ENCODE measurements at places on chromosomes 1 and 21.

DNA sequence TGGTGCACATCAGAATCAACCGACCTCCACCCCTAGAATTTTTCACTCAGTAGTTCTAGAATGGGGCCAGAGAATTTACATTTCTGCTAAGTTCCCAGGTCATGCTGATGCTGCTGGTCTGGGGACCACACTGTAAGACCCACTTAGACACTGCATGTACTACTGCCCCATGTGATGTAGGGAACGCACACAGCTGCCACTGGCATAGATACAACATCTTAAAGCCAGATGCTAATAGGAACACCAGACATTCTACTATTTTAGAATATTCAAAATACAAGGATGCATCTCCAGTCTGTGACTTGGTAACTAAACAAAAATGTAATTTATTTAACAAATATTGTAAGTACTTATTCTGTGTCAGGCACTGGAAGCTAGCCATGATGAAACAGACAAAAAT, 14.1 kb upstream of the ATP1B1 start:
- DNase-seq: no peak

- DNase-seq: peak; percentile 32
Measured at GRCh38 chr1:35929730-35930592, 944 bp upstream of the AGO3 start.

DNA sequence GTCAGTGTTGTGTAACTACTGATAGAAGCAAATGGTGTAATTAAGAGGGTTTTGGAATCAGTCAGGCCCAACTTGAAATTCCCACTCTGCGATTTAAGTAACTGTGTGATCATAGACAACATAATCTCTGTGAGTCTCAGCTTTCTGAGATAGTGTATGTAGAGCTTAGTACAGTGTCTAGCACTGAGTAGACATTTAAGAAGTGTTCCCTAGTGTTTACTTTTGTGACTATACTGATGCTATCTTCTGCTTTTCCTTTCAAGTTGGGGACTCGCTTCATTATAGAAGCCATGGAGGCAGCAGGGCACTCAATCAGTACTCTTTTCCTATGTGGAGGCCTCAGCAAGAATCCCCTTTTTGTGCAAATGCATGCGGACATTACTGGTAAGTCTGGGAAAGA, 147.7 kb upstream of the HOOK1 start:
- no peak for DNase-seq

DNA sequence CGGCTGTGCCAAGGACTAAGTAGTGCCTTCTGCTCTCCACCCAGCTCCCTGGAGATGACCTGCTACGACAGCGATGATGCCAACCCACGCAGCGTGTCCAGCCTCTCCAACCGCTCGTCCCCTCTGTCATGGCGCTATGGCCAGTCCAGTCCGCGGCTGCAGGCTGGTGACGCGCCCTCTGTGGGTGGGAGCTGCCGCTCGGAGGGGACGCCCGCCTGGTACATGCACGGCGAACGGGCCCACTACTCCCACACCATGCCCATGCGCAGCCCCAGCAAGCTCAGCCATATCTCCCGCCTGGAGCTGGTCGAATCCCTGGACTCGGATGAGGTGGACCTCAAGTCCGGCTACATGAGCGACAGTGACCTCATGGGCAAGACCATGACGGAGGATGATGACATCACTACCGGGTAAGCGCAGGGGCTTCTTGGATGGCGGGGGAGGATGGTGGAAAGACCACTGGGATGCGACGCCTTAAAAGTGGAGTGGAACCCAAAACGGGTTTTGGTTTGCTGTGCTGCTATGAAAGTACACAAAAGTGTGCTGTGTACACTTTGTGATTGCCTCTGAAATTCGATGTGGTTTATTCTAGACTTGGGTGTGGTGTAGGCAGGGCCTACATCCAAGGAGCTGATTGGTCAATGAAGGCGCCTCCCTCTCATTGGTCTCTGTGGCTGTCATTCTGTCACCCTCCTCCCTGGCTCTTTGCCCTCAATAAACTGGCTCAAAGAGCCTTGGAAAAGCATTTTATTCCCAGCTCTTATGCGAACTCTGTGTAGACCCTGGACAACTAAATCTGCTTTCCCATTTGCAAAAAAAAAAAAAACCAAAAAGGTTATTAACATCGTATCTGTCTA, 110.4 kb upstream of the IPO9 start:
- no peak for DNase-seq

- DNase-seq: no peak
Measured at GRCh38 chr1:46333300-46334029, 7.1 kb upstream of the NSUN4 start.

DNA sequence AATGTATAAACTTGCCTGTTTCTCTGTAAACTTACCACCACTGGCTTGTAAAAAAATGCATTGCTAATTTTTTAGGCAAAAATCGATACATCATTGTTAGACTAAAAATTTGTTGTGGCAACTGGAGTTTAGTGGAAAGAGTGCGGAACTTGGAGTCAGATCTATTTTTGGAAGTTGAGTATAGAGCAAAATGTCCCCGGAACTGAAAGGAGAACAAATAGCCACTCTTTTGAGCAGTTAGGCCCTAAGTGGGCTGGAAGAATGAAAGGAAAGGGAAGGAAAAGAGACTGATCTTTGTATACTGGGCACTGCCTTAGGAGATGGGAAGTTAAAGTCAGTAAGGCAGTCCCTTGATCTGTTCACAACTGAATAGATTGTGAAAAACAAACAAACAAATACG, 30.2 kb downstream of the OPTC start:
- no peak for DNase-seq

DNA sequence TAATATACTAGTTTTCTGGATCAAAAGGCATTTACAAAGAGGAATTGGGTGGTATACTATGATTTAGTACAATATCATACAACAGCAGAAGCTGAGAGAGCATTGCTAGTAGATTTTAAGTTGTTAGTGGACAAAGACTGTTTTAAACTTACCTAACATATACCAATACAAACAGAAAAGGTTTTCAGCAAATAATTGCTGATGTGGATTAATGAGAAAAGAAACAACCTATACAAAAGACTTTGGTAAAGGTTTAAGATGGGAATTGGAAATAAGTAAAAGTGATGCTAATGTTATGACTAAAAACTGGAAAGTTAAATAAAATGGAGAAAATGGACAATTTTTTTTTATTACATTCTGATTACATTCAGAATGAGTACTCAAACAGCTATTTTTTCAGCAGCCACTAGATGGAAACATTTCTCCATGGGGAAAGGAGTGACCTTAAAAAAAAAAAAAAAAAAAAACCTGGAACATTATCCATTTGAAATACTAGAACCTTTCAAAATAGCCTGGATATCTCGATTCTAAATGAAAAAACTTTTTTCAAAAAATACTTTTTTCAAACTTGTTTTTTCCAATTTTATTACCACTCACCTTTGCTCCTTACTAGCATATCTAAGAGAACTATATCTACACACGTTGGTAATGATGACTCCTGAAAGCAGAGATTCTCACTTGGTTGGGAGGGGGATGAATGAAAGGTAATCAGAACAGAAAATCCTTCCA, 55.4 kb downstream of the EPRS1 start:
- DNase-seq: peak; percentile 10

DNA sequence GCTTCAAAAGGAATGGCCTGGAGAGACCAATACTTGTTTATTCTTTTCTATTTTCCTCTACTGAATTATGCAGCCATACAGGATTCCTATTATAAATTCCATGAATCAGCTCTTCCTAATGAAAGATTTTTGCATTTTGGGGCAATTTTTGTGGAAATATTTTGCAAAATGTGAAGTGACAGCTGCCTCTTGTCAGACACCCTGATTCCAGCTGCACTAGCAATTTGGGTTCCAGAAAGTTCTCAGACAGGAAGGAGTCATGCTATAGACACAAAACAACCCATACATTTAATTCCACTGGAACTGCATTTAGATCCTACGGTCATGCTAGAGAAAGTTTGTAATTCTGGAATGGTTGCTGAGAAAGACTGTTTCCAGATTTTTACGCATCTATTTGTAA, 119.5 kb downstream of the XCL2 start:
- no peak for DNase-seq

GRCh38 chr1:41682149-41682548, 197.7 kb upstream of the EDN2 start:
- DNase-seq: no peak

DNA sequence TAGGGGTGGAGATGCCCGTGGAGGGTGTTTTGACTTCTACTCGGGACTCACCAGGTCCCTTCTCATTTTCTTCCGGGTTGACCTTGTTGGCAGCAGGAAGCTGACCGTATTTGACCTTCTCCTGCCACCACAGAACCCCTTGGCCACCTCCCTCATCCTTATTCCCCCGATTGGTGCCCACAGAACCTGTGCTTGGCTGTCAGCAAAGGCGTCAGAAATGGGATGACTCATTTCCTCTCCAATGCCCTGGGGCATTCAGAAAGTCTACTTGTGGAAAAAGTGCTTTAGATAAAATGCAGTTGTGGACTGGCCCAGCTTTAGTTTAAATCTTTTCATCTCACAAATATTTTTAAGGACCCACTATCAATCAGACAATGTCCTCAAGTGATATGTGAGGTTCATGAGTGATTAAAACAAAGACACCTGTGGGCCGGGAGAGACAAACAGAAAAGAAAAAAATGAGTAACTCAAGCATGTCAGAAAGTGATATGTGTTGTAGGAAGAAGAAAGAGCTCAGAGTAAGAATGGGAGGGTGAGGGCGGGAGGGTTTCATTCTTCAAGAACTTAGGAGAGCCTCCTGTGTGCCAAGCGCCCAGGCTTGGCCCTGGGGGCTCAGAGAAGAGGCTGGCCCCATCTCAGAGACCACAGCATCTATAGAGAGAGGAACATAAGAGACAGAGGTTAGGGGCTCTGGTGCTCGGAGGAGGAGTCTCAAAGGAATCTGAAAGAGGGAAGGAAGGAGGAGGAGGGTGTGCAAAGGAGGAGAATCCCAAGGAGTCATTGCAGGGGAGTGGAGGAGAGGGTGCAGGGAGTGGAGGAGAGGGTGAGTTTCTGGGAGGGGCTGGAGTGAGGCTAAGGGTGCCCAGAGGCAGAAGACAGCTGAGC, 221.6 kb upstream of the VAMP3 start:
- DNase-seq: peak; percentile 47

- DNase-seq: no peak
Measured at GRCh38 chr1:219099307-219099706, 74.4 kb upstream of the LYPLAL1 start.

GRCh38 chr1:161140755-161141400, 8.4 kb upstream of the DEDD start:
- no peak for DNase-seq

DNA sequence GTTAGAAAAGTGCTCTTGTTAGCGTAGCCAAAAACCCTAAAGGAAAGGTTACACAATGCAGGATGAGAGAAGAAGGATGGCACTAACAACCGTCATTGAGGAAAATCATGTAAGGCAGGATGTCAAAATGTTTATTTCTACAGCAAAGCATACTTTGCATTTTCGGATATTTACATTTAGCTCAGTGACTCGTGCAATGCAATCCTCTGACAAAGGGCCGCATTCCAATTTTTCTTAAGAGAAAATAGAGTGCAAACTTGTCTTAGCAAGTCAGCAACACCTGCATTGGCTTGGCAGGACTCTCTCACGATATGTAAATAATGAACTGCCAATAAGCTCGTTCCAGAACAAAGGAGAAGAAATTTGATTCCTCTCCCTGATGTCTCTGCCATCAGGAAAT, 33.3 kb downstream of the TIAM1 start:
- no peak for DNase-seq

- no peak for DNase-seq
Measured at GRCh38 chr1:228308628-228309325, 97.9 kb downstream of the TRIM11 start.

DNA sequence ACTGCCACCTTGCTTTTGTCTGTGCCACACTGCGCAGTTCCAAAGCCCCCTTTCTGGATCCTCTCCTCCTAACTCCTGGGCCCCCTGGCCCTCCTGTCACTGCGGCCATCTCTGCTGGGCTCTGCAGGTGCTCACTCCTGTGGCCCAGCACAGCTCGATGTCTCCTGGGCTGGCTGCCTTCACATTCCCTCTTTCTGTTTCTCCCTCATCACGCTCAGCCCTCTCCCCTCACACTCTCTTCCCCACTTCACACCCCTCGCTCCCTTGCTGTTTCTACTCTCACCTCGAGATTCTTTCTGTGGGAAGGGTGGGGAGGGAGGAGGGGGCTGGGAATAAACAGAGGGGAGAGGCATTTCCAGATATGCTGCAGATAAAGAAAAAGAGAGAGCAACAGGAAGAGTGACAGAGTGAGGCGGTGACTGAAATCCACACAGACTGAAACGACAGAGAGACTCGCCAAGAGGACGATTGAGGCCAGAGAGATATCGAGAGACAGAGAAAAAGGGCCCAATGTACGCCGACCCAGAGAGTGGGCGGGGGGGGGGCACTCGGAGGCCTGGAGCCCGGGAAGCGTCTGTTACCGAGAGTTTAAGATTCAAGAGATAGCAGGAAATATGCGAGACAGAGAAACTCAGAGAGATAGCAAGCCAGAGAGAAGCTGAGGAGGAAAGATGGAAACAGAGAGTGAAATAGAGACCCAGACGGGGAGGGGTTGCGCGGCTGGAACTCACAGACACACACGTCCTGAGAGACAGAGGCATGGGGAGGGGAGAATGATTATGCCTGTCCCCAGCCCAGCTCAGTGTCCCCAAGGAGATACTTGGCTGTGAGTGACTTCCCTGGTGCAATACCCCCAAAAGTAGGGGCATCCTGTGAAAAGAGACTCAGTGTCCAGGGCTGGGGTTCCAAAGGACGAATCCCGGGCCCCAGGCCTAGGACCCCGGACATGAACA, 666 bp downstream of the CSF3R start:
- no peak for DNase-seq

- DNase-seq: no peak
Measured at GRCh38 chr1:208176649-208177048, 67.5 kb downstream of the PLXNA2 start.

DNA sequence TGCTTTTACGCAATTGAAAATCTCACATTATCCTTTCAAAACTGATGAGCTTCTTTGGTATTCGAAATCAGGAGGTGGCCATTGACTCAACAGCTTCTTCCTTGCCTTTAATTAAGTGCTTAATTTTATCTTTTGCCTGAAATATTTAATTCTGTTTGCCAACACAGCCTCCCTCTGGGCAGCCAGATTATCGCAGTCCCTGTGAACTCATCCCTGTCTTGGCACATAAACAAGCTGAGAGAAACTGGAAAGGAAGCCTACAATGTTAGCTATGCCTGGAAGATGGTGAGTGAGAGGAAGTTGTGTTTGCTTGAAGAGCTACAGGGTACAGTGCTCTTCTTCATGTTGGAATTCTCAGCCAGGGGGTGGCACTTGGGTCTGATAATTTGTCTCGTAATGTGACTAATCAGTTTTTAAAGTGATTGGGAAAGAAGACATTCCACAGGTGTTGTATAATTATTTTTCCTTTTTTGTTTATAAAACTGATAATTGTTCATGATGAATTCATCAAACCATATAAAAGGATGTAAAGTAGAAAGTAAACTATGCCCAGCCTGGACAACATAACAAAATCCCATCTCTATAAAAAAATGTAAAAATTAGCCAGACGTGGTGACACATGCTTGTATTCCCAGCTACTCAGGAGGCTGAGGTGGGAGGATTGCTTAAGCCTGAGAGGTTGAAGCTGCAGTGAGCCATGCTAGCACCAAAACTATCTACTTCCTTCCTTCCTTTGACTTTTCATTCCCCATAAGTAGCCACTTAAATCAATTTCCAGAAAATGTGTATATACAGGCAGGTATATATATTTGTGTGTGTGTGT, 90.1 kb upstream of the RAVER2 start:
- DNase-seq: peak; percentile 20

- DNase-seq: peak; percentile 21
Measured at GRCh38 chr1:153352523-153352922, 3.9 kb upstream of the PGLYRP4 start.

GRCh38 chr1:211484755-211485479, 7.0 kb downstream of the RD3 start:
- DNase-seq: no peak

Data from GM04504 (cell line).